Ureter (tissue), 1 donor: ENCODE measurements at places on chromosomes 3 and 15. TPM values are rescaled to one million over a fixed set of nuclear protein-coding genes. Genes with fewer than 3 reads are reported as not detected.

CDHR4 gene
- total RNA-seq: 0.62 TPM

IL17RC gene
- total RNA-seq: 34.0 TPM

TRAK1 gene
- total RNA-seq: 142 TPM

RAD18 gene
- total RNA-seq: 9.4 TPM

CCR8 gene
- total RNA-seq: not detected

DISP2 gene
- total RNA-seq: 0.60 TPM

FEM1B gene
- total RNA-seq: 91.5 TPM

STRIT1 gene
- total RNA-seq: not detected

CYP1A2 gene
- not detected for total RNA-seq

A4GNT gene
- not detected for total RNA-seq

RYR3 gene
- total RNA-seq: 10.6 TPM

PLA2G4D gene
- 0.13 TPM for total RNA-seq

PXK gene
- total RNA-seq: 26.8 TPM

ACTC1 gene
- 29.7 TPM for total RNA-seq

PRTG gene
- 3.7 TPM for total RNA-seq

SPATA12 gene
- total RNA-seq: not detected

KIF15 gene
- 0.83 TPM for total RNA-seq

SLC35G2 gene
- 4.0 TPM for total RNA-seq

DUOXA2 gene
- 3.9 TPM for total RNA-seq

XPC gene
- 55.6 TPM for total RNA-seq

ACAD9 gene
- total RNA-seq: 76.0 TPM

GOLGA6A gene
- not detected for total RNA-seq

BCHE gene
- 24.3 TPM for total RNA-seq

TTC23 gene
- total RNA-seq: 28.5 TPM

IL16 gene
- total RNA-seq: 18.5 TPM

BOC gene
- 79.6 TPM for total RNA-seq

SOX14 gene
- total RNA-seq: not detected

APBA2 gene
- 9.5 TPM for total RNA-seq

CLRN1 gene
- not detected for total RNA-seq

CX3CR1 gene
- 1.5 TPM for total RNA-seq

GASK1A gene
- total RNA-seq: 14.6 TPM

C3orf18 gene
- 8.0 TPM for total RNA-seq

IL5RA gene
- not detected for total RNA-seq
